Activated naive CD4-positive, alpha-beta T cell treated with anti-CD3 and anti-CD28 coated beads for 36 hours (primary cell): ENCODE measurements at places on chromosomes 12 and 14. TPM values are rescaled to one million over a fixed set of nuclear protein-coding genes. Genes with fewer than 3 reads are reported as not detected.

Gene TC2N
- 61.7 TPM for total RNA-seq

Gene SLC8A3
- 0.57 TPM for total RNA-seq

Gene NKX2-1
- not detected for total RNA-seq

GRCh38 chr14:58923751-58924405 is 264.6 kb upstream of the DAAM1 start:
- no peak for DNase-seq

DNA sequence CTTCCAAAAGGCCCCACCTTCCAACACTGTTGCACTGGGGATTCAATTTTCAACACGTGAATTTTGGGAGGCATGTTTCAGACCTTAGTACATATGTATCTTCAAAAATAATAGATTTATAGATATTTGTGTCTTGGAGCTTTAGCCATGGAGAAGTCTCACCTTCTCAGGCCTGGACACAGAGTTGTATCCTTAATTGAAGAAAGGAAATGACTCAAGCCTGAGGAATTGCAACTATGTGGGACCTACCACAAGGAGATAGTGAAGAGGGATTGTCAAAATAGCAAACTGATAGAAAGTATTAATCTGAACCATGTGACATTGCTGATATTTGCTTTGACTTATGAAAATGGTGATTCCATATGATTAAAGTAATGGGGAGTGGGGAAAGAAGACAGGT is 89.8 kb downstream of the ACSS3 start:
- no peak for DNase-seq

GRCh38 chr12:57745485-57745881 is 644 bp downstream of the TSPAN31 start:
- no peak for DNase-seq

DNA sequence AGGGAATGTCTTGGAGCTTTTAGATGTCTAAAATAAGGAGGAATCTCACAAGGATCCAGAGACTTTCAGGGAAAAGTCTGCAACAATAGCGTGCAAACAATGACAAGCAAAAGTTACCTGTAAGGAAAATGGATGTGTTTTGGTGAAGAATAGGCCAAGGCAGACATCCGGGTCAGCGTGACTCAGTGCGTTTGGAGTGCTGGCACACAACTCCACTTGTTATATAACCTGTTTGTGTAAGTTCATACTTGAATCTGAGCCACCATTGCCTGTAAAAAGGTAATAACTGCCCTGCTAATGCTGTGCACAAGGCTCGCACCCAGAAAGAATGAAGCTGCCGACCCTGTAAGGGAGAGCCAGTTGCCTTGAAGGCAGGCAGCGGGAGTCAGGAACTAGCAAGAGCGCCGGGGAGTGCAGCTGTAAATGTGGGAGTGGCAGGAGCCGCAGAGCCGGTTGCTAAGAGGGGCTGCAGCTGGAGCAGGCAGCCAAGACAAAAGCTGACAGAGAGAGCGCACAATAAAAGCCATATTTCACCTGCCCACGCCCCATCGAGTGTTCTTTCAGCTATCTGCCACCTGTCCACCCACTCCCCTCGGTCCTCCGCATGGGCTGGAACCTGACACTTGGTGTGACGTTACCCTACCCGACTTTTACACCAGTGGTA is 638.5 kb upstream of the MIS18BP1 start:
- DNase-seq = no peak
